ENCODE measurements at places on chromosomes 5 and 9. TPM values are rescaled to one million over a fixed set of nuclear protein-coding genes. Genes with fewer than 3 reads are reported as not detected.

Gene GARIN3
- 0.09 TPM for total RNA-seq

Gene EEIG1
- 116 TPM for total RNA-seq

DNA sequence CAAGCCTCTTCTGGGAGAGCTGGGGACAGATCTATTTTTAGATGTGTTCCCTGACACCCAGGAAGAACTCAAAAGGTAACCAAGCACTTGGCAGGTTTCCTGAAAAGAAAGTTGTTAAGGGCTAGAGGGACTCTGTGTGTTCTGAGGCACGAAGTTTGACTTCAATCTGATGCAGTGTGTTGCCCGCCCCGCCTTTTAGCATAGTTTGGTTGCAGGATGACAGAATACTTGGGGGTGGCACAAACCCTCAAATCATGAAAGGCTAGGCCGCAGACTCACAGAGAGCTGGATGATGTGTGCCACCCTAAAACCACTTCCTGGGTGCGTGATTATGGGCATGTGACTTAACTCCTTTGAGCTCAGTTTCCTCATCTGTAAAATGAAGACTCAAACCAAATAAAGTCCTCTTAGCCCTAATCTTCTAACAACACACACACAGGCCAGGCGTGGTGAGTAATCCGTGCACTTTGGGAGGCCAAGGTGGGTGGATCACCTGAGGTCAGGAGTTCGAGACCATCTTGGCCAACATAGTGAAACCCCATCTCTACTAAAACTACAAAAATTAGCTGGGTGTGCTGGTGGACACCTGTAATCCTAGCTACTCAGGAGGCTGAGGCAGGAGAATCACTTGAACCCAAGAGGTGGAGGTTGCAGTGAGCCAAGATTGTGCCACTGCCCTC is 12.8 kb upstream of the NDFIP1 start:
- H3K27ac ChIP-seq: peak overlapping the region; percentile 67
- no peaks in the 10 kb centered on the region for H3K36me3 ChIP-seq
- no peak overlapping the region for H3K4me3 ChIP-seq
- DNase-seq: peak; percentile 88
- H3K4me1 ChIP-seq: peaks cover 25% of the 10 kb centered on the region

DNA sequence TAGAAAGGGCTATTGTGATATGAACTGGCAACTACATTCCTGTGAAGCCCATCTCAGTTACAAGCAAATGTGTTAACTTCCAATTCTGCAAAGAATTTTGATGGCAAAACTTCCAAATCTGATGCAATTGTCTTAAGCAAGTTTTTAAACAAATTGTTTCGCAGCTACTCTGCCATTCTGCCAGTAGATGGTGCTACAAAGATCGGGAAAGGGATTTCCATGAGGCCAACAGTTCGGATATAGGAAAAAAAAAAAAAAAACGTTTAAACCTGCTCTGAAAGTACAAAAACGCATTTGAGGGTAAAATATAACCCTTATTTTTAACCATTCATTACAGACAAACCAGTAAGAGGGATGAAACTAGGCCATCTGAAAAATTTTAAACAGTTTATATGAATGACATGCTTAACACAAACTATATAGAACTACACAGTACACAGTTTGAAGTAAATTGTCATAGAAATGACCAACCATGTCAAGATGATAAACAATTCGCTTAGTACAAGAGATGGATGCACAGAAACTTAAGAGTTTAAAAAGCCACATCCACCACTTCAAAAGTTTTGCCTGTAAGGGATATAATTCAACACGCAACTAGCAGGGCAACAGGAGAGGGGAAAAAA is 2.2 kb downstream of the HNRNPA0 start:
- H3K4me3 ChIP-seq: peak overlapping the region; percentile 96
- peaks cover 27% of the 10 kb centered on the region for H3K4me1 ChIP-seq
- peak overlapping the region; percentile 100 for H3K27ac ChIP-seq
- no peaks in the 10 kb centered on the region for H3K27me3 ChIP-seq

Gene TMEM252
- total RNA-seq: not detected

- peaks cover 3% of the 10 kb centered on the region for H3K36me3 ChIP-seq
- no peak for DNase-seq
- H3K27ac ChIP-seq: no peak overlapping the region
- no peaks in the 10 kb centered on the region for H3K27me3 ChIP-seq
These were observed 130.2 kb upstream of the ELL2 start for GRCh38 chr5:96091874-96092273.

DNA sequence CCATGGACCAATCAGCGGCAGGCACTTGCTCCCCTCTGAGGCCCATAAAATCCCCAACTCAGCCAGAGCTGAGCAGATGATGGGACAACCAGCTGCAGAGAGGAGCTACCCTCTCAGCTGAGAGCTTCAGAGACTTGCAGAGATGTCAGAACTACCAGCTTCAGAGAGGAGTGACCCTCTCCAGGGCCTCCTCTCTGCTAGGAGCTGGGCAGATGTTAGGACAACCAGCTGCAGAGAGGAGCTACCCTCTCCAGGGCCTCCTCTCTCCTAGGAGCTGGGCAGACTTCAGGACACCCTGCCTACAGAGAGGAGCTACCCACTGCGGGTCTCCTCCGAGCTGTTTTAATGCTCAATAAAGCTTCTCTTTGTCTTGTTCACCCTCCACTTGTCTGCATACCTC is 3.0 kb upstream of the AUH start:
- H3K27ac ChIP-seq: no peak overlapping the region
- H3K36me3 ChIP-seq: peaks cover 15% of the 10 kb centered on the region
- H3K4me3 ChIP-seq: no peak overlapping the region
- DNase-seq: no peak

Gene CDX1
- total RNA-seq: not detected

- no peaks in the 10 kb centered on the region for H3K4me1 ChIP-seq
- no peaks in the 10 kb centered on the region for H3K36me3 ChIP-seq
- H3K27ac ChIP-seq: no peak overlapping the region
- no peaks in the 10 kb centered on the region for H3K27me3 ChIP-seq
- no peak for DNase-seq
These were observed 1217.3 kb downstream of the PTPRD start for GRCh38 chr9:9395539-9395938.

Gene ITK
- 209 TPM for total RNA-seq

Data from activated CD8-positive, alpha-beta memory T cell treated with anti-CD3 and anti-CD28 coated beads, Interleukin-2, amount 10 ng/mL, durations not matched to agents 7 days and 5 days (primary cell).